T1000 (cell line): ENCODE measurements at places on chromosomes 6 and 20.

- DNase-seq: no peak
These were observed 27.4 kb upstream of the CAP2 start for GRCh38 chr6:17365961-17366360.

DNA sequence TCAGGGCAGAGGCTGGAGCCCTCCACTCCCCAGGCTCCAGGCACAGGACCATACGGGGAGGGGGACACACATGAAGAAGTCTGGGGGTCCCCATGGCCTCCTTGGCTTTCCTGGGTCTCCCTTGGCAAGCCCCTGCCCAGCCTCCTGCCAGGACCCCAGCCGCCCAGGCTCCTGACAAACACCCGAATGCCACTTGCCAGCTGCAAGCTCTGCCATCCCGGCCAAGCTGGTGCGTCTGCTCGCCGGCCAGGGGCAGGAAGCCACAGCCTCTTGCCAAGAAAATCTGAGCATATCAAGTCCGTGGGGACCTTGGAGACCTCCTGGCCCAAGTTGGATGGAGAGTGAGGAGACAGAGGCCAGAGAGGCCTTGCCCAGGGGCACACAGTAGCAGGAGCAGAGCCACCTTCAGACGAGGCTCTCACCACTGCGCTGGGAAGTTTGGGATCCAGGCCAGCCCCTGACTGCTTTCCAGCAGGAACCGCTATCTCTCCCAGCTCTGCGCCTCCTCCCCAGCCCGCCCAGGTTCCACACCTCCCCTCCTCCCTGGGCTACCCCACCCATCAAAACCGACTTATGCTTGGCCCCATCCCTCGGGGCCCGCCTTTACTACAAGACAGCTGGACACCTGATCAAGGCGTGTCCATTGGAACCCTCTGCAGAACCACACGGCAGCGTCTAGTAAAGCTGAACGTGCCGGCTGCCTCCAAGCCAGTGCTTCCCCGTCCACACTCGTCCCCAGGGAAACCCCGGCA lies 80.2 kb downstream of the GRM4 start:
- no peak for DNase-seq

GRCh38 chr6:33277663-33278391 lies 904 bp downstream of the B3GALT4 start:
- DNase-seq: no peak

DNA sequence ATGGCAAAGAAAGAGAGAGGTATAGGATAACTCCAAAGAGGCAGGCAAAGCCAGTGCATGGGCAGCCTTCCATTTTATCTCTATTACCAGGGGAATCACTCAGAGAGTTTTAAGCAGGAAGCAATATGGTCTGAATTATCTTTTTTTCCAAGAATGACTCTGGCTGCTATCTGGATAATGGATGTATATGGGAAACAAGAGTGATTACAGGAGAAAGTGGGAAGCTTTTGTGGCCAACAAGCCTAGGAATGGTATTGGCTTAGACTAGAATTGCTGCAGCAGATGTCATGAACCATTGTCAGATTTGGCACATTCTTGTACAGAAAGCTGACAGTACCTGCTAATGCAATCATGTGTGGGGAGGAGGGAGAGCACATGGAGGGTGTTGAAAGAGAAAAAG lies 73.0 kb upstream of the BTBD3 start:
- DNase-seq: no peak

DNA sequence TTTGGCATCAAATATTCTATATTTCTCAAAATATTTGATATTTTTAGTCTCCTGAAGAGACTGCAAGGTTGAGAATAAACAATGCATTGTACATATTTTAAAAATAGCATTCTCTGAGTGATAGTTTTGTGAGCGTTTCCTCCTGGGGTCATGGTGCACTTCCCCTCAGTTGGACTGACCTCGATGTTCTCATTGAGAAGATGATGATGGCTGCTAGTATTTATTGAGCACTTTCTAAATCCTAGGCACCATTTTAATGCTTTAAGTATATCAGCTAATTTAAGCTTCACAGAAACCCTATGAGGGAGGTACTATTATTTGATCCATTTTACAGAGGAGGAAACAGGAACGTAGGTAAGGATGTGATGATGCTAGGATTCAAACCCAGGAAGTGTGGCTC lies 18.2 kb downstream of the DSE start:
- DNase-seq: no peak

DNA sequence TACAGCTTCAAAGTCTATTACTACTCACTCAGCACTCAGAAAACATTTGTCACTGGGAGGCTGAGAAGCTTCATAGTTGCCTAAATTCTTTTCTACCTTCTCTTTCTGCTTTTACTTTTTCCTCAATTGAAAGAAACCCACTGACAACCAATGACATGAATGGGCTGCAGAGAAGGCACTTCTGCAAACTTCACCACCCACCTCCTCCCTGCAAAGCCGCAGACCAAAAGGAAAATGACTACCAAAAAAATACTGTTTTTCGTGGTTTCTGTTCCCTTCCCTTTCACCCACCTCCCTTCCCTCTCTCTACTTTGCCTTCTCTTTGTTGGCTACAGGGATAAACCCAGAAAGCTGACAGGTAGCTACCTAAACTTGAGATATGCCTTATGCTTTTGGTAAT lies 3.2 kb downstream of the GNAS-AS1 start:
- DNase-seq: no peak

DNA sequence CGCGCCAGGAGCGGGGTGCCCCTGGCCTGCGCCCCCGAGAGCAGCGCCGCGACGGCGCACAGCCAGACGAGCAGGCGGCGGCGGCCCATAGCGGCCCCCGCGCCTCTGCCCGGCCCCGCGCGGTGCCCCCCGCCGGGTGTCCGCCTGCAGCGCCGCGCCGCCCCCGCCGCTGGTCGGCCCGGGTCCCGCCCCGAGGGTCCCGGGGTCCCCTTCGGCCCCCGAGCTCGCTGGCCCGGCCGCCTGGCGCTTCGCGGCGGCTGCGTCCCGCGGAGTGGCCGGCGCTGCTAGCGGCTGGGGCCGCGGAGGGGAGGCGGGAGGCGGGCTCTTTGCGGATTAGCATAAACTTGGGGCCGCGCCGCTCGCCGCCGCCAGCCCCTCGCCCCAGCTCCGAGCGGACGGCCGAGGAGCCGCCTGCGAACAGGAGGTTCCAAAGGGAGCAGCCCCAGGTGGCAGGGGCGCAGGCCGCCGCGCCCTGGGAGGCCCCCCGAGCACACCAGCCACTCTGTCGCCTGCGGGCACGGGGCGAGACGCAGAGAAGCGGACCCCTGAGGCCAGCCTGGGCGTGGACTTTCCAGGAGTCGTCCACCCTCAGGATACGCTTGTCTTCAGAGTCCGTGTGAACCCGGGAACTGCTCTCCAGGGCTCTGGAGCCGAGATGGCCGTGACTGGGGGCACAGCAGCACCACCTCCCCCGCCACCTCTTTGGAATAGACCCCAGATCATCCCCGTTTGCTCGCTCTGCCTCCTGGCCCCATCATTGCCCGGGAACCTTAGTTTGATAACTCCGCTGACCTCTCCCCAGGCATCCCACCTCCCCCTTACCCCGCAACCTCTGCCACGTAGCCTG lies at the start of gene EMILIN3:
TSS of gene EMILIN3 (minus strand) at position 273 of the 847 bp plus-strand sequence. CDS start at position 89, 184 bp downstream.
- DNase-seq: no peak

DNA sequence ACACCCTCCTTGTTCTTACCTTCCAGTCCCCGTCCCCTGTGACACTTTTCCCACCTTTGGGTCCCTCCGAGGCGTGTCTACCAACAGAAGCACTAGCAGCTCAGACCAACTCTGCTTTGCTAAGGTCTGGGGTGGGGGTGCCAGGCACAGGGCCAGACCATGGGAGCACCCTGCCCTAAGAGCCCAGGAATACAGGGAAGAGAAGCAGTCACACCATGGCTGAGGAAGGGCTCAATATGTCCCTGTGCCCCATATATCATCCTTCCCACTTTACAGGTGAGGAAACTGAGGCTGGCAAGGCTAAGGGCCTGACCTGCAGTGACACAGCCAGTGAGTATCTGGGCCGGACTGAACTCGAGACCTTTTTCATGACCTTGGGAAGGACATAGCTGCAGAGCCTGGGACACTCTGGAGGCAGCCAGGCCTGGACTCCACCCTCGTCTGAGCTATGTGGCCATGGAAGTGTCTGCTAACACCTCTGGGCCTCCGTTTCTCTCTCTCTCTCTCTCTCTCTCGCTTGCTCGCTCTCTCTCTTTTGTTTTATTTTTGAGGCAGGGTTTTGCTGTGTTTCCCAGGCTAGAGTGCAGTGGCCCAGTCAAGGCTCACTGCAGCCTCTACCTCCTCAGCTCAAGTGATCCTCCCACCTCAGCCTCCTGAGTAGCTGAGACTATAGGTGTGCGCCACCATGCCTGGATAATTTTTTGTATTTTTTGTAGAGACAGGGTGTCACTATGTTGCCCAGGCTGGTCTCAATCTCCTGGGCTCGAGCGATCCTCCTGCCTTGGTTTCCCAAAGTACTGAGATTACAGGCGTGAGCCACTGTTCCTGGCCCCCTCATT lies 156.7 kb downstream of the GRM4 start:
- no peak for DNase-seq

DNA sequence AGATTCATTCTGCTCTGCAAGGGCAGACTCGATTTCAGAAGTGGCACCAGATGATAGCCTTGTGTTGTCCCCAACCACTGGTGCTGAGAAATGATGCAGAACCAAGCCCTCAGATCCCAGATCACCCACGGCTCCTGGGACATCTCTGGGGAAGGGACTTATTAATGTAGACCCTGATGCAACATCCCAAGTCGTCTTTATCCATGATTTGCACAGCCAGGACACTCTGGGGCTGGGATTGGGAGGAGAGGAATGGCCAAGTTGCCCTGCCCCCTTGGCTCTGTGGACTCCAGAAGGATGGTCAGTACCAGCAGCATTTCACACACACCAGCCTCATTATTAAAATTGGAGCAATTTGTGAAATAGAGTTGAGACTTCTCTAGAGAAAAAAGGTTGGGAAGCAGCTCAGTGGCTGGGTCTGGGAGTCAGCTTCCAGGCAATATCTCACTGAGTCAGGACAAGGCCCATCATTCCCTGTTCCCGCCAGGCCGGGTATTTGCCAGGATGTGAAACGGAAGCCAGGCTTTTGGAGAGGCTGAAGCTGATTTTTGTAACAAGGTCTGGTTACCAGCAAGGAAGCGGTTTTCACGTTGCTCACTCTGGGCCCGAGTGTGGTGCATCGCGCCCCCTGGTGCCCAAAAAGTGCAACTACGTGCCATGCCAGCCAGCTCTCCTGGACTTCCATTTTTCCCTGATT lies 67.4 kb downstream of the ZBTB2 start:
- peak; percentile 74 for DNase-seq

- DNase-seq: no peak
These were observed 430 bp upstream of the FAM110A start for GRCh38 chr20:833121-833449.

GRCh38 chr6:148451690-148452089 lies 109.1 kb downstream of the SASH1 start:
- DNase-seq: no peak

GRCh38 chr6:14622085-14622484 lies 504.5 kb downstream of the CD83 start:
- no peak for DNase-seq

GRCh38 chr20:46144432-46145025 lies 26.4 kb downstream of the CD40 start:
- DNase-seq: no peak

GRCh38 chr6:101113468-101114260 lies 232.5 kb upstream of the ASCC3 start:
- DNase-seq: no peak

DNA sequence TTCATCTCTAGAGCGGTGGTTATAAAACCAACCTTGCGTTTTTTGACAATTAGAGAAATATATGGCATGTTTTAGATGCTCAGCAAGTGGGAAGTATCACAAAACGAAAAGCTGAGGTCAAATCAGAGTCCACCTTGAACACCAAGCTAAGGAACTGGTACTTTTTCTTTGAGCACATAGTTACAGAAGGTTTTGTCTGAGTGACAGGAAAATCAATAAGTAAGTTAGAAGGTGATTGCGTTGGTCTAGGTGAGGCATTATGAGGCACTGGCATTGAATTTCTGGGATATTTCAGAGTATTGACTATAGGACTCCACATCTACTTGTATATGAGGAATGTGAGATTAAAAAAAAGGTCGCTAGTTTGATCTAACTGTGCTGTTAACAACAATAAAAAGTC lies 597 bp upstream of the HINT3 start:
- DNase-seq: no peak

DNA sequence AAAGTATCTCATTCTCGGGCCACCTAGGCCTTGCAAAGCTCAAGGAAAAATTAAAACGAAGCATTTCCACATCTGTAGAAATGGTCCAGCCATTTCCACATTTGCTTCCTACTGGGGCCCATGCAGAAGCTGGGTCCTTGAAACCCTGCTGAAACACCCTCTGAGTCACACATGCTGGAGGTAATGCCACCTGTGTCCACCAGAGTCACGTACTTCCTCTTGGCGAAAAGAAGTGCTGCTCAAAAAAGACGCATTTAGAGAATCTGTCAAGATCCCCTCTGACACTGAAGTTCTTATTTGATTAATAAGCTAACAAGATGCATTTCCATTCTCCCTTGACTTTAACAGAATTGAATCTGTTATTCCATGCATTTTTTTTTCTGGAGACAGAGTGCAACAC lies 423.2 kb downstream of the PREX1 start:
- no peak for DNase-seq

- no peak for DNase-seq
These were observed 734 bp upstream of the OGFRL1 start for GRCh38 chr6:71287926-71288227.

- DNase-seq: no peak
These were observed 827.3 kb downstream of the DHX35 start for GRCh38 chr20:39789411-39789810.

- DNase-seq: no peak
These were observed 13.5 kb upstream of the RAB5IF start for GRCh38 chr20:36591854-36592641.

GRCh38 chr6:111399626-111400025 lies 83.4 kb downstream of the REV3L start:
- DNase-seq: no peak

GRCh38 chr6:5693225-5694145 lies 313.2 kb downstream of the NRN1 start:
- no peak for DNase-seq

DNA sequence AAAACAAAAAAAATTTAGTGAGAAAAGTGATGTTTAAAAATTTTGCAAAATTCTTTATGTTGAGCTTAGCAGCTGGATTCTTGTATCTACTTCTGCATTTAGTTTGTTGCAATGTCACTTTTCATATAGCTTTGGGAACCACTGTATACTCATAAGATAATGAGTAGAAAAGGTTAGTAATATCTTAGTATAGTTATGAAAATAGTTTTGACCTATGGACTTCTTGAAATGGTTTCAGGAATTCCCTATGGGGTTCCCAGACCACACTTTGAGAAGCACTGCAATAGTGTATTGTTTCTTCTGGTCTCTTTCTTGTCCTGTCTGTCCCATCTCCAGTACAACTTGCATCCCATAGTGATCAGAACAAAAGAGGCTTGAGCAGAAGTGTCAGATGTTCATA lies 29.4 kb downstream of the PPP1R16B start:
- DNase-seq: no peak

- DNase-seq: no peak
These were observed 86.6 kb downstream of the GCLC start for GRCh38 chr6:53458105-53458866.
